ENCODE measurements at places on chromosomes 7 and 10.

GRCh38 chr10:88477343-88478085, 105.6 kb downstream of the RNLS start:
- DNase-seq = no peak

DNA sequence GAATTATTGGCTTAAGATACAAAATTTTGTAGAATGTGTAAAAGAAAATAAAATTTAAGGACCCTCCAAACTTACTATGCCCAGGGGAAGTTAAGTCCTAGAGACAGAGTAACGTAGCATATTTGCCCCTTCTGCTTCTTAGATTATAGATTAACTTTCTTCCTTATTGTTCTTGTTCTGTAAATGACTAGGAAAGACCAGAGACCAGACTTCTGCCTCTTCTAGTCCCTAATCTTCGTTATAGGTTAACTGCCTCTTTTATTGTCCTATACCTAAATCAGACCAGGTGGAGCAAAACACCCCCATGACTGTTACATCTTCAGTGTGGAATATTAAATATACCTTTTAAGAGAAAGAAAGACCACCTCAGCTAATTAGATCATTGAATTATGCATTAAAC, 160.5 kb downstream of the PHTF2 start:
- DNase-seq = no peak

DNA sequence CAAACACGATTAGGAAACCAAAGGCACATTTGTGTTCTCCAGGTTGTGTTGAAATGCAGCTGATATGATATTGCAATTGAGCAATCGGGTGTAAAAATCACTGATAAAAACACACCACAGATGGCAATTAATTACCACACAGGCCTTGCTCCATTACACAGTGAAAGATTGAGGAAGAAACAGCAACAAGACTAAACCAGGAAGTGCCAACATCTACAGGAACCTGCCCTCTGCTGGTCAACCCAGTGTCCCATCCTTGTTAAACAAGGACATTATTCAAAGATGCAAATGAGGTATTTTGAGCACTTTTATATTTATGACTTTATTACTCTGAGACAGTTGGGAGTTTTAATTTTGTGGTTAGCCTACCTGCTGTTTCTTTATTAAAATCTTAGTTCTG, 765.6 kb upstream of the GHITM start:
- DNase-seq = no peak

GRCh38 chr10:112132435-112132834, 51.1 kb downstream of the GPAM start:
- no peak for DNase-seq

DNA sequence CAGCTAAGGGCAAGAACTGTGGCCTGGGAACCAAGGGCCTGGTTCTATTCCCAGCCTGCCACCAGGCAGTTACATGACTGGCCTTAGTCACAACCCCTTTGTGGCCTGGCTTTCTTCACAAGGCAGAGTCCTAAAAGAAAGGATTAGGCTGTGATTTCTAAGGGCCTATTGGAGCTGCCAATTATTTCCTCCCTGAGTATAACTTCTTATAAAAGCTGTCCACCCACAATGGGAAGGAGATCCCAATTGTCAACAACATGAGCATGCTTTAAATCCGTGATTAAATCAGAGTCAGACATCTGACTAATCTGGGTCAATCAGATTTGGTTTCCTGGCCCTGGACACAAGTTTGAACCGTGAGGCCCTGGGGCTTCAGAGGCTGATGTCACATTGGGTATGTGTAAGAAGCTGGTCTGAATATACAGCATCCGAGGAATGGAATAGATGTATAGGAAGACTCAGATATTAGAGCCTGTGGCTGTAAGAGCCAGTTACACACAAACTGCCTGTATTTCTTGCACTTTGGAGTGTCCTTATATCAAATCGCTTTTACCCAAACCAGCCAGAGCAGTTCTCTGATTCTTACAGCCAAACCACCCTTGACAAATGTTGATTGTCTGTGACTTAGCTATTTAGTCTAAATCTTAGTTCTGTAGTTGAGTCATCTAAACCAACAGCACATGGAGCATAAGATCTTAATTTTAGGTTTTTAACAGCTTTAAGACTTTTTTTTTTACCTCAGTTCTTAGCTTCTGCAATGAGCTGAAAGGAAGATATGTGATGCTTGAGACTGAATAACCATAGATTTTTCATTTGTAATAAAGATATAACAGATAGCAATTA, 61.3 kb downstream of the ABCB4 start:
- DNase-seq = peak; percentile 30

- no peak for DNase-seq
These were observed 1179.5 kb upstream of the C7orf33 start for GRCh38 chr7:147411096-147411495.

DNA sequence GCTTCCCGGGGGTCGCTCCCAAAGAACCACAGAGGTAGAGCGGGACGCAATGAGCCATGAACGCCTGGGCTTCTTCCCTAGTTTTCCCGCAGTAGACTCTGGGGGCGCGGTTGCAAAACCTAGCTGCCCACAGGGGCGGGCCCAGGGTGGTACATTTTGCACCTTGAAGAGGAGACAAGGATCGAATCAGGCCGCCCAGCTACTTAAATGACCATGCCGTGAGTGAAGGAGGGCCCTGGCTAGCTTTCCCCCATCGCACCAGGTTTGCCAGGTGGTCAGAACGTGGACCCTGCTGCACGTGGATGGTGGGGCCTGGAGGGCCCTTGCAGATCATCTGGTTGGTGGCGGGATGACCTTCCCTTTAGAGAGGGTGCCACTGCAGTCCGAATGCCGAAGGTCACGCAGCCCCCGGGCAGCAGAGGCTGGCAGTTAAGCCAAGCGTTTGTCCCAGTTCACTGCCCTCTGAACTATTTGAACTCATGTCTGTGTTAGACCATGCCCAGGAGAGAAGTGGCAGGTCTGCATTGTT, 604 bp upstream of the SHTN1 start:
- no peak for DNase-seq

DNA sequence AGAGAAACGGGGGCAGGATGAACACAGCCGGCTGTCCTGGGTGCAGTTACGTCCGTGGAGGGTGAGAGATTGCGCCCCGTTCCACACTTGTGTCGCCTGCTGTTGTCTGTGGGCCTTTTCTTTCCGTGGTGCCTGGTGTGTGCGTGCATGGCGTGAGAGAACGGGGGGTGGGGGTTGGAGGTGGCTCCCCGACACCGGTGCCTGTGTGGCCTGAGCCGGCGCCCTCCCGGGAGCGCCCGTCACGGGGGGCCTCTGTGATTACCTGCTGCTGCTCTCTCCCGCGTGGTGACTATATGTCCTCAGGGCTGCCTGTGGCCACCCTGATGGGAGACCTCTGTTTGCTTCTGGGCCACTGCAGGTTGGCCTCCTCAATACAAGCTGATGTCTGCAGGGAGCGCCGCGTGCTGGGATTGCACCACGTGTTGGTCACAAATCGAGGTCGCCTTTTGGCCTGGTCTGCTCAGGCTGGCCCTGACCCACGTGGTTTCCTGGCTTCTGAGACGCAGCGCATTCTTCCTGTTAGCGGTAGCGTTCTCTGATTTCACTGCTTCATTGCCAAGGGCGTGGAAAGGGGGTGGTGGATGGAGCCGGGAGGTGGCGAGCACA, 10.9 kb upstream of the AP5Z1 start:
- DNase-seq = no peak

GRCh38 chr7:92674379-92674778, 84.2 kb upstream of the FAM133B start:
- no peak for DNase-seq

GRCh38 chr7:99504281-99504602, 220 bp upstream of the ZKSCAN5 start:
- no peak for DNase-seq

DNA sequence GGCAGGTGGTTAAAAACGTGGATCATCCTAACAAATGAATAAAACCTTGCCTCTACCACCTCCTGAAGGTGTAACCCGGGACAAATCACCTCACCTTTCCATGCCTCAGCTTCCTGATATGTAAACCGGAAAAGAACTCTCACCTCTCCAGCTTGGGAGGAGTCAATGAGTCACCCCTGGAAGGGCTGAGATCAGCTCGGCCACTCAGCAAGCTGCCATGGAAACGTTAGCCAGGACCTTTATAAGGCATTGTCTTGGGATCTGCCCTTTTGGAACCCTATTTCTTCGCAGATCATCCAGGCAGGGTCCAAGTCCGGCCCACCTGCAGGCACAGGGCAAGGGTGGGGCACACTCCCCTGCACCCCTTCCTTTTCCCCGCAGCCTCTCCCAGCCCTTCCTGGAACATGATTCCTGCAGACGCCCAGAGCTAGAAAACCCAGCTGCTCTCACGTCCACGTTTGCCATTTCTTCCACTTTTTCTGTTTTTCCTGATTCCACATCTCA, 81.6 kb upstream of the PFKP start:
- no peak for DNase-seq

GRCh38 chr7:136134503-136134902, 157.3 kb upstream of the MTPN start:
- DNase-seq = no peak

GRCh38 chr7:131012477-131013031, 278.5 kb upstream of the KLF14 start:
- DNase-seq = no peak

- no peak for DNase-seq
These were observed 266.3 kb upstream of the ZMIZ1 start for GRCh38 chr10:78802431-78802830.

GRCh38 chr7:81014266-81014665, 95.4 kb upstream of the SEMA3C start:
- DNase-seq = no peak

DNA sequence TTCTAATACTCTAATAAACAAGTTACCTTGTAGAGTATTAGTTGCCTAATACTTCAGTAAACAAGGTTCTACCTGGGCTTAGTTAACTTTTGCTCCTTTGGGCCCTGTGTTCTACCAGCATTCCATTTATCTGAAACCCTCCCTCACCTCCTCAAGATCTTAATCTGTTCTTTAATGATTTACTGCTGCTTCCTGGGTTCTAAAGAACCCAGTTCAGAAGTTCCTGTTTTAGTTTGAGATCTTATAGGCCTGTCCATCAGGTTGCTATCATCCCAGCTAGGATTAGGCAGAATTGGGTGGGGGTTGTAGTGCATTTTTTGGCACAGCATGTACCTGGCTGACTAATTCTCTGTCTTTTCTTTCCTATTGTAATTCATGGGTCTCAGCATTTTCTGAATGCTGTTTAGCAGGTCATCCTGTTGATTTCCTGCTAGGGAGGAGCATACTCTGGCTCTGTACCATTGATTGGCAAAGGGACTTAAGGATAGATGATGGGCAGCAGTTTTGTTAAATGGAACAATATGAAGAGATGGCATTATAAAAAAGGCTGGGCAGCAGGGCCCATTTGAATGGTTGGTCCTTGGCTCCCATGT, 53.7 kb upstream of the TMEM248 start:
- no peak for DNase-seq

DNA sequence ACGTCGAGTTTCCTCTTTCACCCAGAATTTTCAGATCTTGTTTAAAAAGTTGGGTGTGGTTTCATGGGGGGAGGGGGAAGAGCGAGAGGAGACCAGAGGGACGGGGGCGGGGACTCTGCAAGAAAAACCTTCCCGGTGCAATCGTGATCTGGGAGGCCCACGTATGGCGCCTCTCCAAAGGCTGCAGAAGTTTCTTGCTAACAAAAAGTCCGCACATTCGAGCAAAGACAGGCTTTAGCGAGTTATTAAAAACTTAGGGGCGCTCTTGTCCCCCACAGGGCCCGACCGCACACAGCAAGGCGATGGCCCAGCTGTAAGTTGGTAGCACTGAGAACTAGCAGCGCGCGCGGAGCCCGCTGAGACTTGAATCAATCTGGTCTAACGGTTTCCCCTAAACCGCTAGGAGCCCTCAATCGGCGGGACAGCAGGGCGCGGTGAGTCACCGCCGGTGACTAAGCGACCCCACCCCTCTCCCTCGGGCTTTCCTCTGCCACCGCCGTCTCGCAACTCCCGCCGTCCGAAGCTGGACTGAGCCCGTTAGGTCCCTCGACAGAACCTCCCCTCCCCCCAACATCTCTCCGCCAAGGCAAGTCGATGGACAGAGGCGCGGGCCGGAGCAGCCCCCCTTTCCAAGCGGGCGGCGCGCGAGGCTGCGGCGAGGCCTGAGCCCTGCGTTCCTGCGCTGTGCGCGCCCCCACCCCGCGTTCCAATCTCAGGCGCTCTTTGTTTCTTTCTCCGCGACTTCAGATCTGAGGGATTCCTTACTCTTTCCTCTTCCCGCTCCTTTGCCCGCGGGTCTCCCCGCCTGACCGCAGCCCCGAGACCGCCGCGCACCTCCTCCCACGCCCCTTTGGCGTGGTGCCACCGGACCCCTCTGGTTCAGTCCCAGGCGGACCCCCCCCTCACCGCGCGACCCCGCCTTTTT, at the start of gene VIM:
VIM (plus strand) TSS at position 151 of the 925 bp plus-strand sequence. CDS start 1,182 bp downstream, outside the sequence.
- peak; percentile 84 for DNase-seq

DNA sequence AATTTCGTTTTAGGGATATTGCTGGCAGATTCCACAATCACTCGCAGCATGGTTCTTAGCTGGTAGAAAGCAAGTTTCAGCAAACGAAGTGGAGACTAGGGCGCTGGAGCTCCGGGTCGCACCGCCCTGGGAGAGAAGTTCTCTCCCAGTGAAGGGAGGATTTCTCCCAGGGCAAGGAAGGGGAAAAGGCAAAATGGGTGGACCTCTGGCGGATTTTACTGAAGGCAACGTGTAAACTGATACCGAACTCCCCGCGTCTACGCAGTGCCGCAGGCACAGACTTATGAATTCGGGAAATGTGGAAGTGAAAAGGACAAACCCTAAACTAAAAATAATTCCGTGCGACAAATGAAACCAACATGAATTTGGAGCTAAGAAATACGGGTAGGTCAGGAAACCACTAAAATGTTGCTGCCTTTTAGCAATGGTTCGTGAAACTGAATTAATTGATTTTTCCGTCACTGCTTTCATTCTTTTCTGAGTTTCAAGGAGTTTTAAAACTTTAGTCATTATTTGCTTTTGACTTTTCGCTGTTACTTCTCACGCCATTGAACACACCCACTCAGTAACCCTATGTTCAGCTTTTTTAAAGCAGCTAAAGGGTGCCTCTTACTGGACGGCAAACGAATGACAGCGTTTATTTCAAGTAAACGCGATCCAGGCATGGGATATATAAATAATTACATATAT, at the start of gene MYOF:
MYOF (minus strand) TSS at position 190 of the 690 bp plus-strand sequence; CDS start at position 50, 140 bp downstream.
- peak; percentile 78 for DNase-seq

- no peak for DNase-seq
These were observed 48.4 kb downstream of the LHPP start for GRCh38 chr10:124509880-124510632.

- no peak for DNase-seq
These were observed 45.7 kb downstream of the BEND7 start for GRCh38 chr10:13483073-13483472.

GRCh38 chr10:96767611-96768010, 47.3 kb upstream of the PIK3AP1 start:
- no peak for DNase-seq
